ENCODE measurements at places on chromosomes 3 and 15.

GRCh38 chr3:44104043-44104442 is 137.6 kb upstream of the TOPAZ1 start:
- DNase-seq: peak; percentile 52

GRCh38 chr3:50464569-50464968 is 38.9 kb downstream of the CACNA2D2 start:
- DNase-seq: no peak

GRCh38 chr3:178443634-178444033 is 92.6 kb upstream of the KCNMB2 start:
- peak; percentile 29 for DNase-seq

GRCh38 chr3:39809181-39809994 is at the start of gene MYRIP:
Gene MYRIP, plus strand, starts transcription at chr3:39809609. Its CDS starts 91,208 bp downstream, at chr3:39900817.
- DNase-seq: no peak

GRCh38 chr3:23945663-23945912 is 502 bp downstream of the NR1D2 start:
- no peak for DNase-seq

GRCh38 chr15:31327669-31328427 is 1.2 kb downstream of the KLF13 start:
- DNase-seq: peak; percentile 44

DNA sequence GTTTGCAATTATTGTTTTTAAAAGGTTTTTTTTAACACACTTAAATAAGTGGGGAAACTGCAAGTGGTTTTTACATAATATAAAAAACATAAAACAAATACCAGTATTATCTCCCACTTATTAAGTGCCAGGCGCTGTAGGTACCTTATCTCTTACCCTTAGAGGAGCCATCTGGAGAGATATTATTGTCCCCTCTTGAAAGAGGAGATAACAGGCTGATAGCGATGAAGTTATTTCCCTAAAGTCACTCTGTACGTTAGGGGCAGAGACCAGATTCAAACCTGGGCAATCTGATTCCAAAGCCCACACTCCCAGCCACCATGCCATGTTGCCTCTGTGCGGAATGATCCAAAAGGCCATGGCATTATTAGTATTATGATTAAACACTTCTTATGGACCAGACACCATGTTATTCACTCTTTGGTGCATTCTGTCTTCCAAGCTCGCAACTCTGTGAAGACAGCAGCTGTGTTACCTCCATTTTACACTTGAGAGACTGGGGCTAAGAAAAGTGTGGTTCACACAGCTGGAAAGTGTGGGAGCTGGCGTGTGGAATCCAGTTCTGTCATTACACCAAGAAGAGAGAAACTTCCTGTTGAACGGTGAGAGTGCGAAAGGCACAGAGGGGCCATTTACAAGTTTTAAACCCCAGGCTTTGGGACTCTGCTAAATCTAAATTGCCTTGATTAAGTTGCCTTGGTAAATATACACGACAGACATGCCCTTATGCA is 79.9 kb upstream of the MITF start:
- DNase-seq: no peak

DNA sequence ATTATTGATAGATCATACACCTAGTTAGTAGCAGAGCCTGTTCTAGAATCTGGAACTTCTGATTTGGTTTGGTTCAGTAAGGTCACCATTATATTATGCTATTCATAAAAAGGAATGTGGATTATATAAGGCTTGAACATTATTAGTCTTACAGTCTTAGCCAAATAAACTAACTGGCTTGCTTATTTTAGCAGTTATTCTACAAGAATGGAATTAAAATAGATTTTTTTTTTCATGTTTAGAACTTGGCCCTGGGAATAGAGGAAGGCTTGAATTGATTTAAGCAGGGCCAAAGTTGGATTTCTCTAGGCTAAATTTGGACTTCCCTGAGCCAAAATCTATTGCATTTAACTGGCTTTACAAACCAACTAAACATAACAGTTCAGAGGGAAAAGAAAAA is 24.4 kb downstream of the DTWD1 start:
- no peak for DNase-seq

DNA sequence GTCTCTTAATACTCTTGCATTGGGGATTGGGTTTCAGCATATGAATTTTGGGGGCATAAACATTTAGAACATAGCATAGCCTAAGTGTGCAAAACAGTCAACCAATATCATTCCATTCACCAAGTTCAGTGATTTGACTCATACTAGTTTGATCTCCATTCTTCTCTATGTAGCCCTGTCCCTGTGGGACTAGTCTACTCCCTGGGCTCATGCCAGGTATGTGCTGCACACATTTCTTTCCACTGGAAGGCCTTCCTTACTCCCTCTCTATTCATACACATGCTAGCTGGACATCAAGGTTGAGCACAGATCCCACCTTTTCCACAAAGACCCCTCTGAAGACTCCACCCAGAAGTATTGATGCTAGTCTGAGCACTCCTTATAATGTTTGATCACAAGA is 5.1 kb downstream of the ZDHHC23 start:
- DNase-seq: no peak

DNA sequence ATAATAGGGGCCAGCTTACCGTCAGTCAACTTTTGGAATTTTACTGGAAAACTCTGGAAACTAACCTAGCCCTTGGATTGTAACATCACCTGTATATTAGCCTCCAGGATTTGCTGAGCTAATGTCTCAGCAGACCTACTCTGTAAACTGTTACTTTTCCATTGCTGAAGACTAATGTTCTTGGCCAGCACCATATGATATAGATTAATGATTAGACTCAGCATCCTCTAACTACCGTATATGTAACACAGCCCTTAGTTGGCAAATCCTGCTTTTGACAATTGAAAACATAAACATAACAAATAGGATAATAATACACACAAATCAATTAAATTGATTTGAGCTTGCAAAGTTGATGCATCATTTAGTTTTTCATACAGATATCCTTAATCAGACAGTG is 26.6 kb upstream of the GBE1 start:
- DNase-seq: no peak

- no peak for DNase-seq
Measured at GRCh38 chr3:197953325-197953724, 3.3 kb downstream of the RPL35A start.

DNA sequence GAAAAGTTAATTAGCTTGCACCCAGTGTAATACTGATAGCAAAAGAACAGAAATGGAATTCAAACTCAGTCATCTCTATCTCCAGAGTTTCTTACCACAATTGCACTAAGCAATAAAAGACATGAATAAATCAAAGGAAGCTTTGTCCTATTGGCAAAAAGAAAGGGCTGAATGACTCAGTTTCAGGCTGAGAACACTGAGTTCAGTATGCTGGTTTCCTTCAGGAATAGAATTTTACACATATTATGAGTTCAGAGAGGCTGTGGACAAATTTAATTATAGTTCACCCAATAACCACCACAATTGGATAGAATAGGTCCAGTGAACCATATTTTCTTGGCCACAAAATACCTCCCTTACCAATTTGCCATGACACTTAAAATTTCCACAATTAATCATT is 249.7 kb downstream of the KCNMB2 start:
- peak; percentile 63 for DNase-seq

- no peak for DNase-seq
Measured at GRCh38 chr3:73451301-73451944, 173.3 kb downstream of the PDZRN3 start.

DNA sequence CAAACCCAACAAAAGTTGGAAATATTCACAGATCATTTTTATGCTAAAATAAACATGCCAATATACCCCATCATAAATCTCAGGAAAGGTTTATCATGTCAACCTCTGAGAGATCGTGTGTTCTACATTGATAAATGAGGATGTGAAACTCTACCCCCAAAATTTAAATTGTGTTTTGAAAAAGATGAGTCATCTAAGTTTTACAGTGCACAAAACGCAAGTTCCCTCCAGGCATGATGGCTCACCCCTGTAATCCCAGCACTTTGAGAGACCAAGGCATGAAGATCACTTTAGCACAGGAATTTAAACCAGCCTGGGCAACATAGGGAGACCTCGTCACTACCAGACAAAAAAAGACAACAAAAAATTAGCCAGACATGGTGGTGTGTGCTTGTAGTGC is 1487.0 kb upstream of the GBE1 start:
- no peak for DNase-seq

DNA sequence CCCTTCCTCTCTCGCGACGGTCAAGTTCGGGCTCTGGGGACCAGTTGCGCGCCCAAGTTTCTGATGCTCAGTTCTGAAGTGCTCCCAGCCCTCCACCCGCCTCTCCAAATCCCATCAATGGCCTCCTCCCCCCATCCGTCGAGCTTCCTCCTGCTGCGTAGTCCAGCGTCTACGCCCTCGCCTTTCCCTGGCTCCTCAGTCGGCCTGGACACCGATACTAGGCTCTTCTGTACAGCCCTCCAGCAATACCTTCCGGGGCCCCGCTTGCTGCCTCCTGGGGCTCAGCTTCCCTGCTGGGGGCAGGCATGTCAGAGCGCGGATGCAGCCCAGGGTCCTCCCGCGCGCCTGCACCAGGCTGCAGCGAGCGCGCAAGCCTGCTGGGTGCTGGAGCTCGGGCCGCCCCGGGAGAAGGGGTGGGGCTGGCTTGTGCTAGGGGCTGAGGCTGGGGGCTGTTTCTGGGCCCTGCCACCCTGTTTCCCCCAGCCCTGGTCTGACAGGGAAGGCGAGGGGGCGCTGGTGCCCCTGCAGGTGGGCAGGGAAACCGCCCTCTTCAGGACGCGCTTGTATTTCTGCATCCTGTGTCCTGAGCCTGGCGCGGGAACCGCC is 353.3 kb upstream of the SUCLG2 start:
- no peak for DNase-seq

DNA sequence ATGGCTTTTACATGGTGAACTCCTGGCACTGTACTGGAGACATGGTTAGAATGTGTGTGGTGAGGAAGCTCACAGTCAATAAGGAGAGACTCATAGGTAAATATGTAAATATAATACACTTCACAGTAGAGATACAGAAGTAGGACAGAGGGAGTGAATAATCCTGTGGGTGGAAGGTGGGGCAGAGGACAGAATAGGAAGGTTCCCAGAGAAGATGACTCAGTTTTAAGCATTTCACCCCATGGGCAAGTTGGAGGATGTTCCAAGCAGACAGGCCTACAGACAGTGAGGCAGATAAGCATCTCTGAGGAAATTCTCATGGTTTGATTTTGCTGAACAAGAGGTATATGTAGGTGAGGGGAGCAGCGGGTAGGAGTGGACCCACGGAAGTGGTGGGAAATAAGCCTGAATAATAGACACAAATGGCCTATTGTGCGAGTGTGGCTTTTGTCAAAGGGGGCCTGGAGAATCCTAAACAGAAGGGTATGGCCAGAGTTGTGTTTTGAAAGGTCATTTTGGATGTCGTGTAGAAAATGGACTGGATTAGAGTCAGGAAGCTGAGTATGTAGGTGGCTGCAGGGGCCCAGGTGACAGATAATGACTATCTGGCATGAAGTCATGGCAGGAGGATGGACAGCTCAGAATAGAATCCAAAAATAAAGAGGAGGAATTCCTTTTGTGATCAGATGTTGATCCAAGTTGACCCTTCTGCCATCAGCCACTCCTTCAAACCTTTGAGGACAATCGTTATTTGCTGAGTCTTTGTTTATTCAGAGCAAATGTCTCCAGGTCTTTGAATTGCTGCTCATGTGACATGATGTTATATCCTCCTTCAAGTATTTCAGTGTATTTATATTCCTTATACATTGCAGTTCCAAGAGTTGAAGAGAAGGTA is 97.3 kb upstream of the THRB start:
- no peak for DNase-seq

- DNase-seq: peak; percentile 22
Measured at GRCh38 chr3:155704061-155704460, 40.8 kb downstream of the PLCH1 start.

GRCh38 chr15:60083318-60083717 is 79.2 kb downstream of the FOXB1 start:
- DNase-seq: peak; percentile 54

DNA sequence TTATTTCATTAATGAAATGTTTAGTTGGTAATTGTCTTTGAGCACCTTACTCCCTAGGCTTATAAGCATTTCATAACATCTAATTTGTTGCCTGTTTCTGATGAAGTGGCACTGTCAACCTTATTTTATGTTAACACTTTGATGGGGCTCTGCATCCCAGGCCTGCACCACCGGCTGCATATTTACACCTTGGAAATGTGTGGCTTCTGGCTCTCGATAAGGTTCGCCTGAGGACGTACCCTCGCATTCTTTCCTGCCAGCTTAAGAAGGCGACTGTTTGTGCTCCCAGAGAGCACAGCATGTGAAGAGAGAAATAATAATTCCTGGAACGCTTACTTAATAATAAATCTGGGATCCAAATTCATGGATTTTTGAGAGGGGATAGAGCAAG is 763.3 kb upstream of the CFAP20DC start:
- no peak for DNase-seq

DNA sequence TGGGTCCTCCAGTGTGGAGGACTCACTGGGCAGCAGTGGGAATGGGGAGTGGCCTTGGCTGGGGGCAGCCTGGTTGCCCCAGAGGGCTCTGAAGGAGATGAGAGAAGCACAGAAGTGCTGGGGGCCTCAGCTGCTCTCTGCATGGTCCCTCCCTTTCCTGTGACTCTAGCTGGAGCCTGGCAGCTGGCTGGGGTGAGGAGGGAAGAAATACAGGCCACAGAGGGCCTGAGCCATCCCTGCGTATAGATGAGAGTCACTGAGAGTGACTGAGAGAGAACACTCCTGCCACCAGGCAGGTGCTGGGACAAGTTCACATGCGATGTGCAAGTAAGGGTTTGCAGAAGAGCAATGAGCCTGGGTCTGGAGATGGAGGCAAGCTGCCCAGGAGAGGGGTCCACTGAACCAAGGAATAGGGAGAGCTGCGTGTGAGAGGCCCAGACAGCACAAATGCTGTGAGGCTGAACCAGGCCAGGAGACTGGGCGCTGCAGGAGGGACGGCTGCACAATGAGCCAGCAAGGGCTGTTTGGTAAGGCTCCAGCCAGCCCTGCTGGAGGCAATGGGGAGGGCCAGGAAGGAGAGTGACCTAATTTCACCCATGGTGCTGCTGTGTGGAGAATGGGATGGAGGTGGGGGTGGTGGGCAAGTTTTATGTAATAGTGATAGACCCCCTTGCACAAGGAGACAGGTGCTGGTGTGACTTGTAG is 87.2 kb downstream of the CLSTN2 start:
- DNase-seq: peak; percentile 4

GRCh38 chr3:146912241-146913015 is 307.3 kb upstream of the PLSCR5 start:
- DNase-seq: peak; percentile 41

GRCh38 chr3:141456301-141456625 is 30.6 kb upstream of the RASA2 start:
- peak; percentile 35 for DNase-seq

GRCh38 chr15:56320316-56320715 is 44.9 kb upstream of the TEX9 start:
- no peak for DNase-seq

GRCh38 chr3:97848779-97849178 is 27.0 kb downstream of the CRYBG3 start:
- DNase-seq: no peak

- peak; percentile 69 for DNase-seq
Measured at GRCh38 chr15:95845862-95846515, 484.5 kb upstream of the NR2F2 start.
